ENCODE measurements at places on chromosomes 2 and 18.
A peak's percentile ranks its signal among the peaks of the same experiment; 100 is the strongest.

GRCh38 chr2:221689140-221689539 lies 117.0 kb upstream of the EPHA4 start:
- DNase-seq: no peak

- DNase-seq: no peak
These were observed 32.3 kb downstream of the UBXN4 start for GRCh38 chr2:135773917-135774316.

GRCh38 chr2:156896294-156896693 lies 361.2 kb upstream of the GALNT5 start:
- DNase-seq: no peak

DNA sequence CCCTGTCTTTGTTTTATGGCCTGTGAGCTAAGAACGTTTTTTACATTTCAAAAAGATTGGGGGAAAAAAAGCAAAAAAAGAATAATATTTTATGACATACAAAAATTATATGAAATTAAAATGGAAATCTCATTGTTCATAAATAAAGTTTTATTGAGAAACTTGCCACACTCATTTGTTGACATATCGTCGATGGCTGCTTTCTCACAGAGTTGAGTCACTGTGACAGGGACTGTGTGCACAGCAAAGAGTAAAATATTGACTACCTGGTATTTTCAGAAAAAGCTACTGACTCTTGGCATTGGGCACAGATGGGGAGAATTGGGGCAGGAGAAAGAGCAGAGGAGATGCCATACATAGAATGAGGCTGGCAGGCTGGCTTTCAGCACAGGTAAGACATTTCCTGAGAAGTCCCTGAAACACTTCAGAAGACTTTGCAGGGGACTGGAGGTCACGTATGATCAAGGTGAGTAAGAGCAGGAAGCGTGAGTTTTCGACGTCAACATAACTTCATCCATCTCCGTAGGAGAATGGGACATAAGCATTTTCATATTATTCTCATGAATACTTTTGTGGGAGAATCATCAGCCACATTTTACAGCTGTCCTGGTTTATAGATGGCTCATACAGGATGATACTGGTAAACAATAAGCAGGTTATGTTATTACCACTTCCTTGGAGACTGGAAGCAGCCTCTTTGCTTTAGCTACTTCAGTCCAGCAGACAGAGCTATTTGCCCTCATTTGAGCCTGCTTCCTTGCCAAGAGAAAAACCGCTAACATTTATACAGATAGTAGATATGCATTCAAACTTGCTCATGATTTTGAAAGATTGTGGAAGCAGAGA lies 32.5 kb upstream of the PUM2 start:
- no peak for DNase-seq

GRCh38 chr2:69177785-69178636 lies 165.0 kb downstream of the ANTXR1 start:
- DNase-seq: peak; percentile 98

DNA sequence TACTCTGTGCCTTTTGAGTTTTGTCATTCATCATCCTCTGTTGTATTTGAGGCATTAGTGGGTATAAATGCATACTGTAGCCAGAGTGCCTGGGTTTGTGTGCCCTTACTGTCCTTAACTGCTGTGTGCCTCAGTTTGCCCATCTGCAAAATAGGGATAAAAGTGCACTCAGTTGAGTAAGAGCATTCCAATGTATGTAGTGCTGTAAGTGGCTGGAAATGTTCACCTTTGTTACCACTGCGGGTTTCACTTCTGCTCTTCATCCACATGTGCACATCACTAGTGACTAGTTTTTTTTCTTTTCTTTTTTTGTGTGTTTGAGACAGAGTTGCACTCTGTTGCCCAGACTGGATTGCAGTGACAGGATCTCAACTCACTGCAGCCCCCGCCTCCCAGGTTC lies 39.9 kb downstream of the PLEKHB2 start:
- DNase-seq: no peak

- DNase-seq: no peak
These were observed 15.7 kb upstream of the NT5C1B start for GRCh38 chr2:18605115-18605514.

DNA sequence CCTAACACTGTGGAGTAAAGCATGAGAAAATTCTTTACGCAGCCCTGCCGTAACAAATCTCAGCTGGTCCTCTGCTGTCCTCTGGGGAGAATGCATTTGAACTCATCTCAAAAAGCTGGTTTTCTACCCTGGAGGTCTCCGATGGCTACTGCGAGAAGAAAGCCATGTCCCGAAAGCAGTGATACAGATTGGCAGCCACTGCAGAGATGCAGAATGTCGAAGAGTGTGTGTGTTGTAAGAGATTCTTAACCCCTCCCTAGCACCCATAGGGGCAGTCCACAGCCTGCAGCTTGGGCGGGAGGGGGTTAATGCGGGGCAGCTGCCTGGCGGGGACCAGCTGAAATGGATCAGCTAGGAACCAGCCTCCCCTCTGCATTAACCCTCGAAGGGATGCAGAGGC lies 235.9 kb downstream of the ZNF516 start:
- DNase-seq: no peak

- no peak for DNase-seq
These were observed 114.2 kb downstream of the FHOD3 start for GRCh38 chr18:36411745-36412168.

- DNase-seq: peak; percentile 12
These were observed 14.8 kb upstream of the C2orf66 start for GRCh38 chr2:196823750-196824522.

GRCh38 chr18:79912409-79912991 lies 39.0 kb downstream of the SLC66A2 start:
- no peak for DNase-seq

DNA sequence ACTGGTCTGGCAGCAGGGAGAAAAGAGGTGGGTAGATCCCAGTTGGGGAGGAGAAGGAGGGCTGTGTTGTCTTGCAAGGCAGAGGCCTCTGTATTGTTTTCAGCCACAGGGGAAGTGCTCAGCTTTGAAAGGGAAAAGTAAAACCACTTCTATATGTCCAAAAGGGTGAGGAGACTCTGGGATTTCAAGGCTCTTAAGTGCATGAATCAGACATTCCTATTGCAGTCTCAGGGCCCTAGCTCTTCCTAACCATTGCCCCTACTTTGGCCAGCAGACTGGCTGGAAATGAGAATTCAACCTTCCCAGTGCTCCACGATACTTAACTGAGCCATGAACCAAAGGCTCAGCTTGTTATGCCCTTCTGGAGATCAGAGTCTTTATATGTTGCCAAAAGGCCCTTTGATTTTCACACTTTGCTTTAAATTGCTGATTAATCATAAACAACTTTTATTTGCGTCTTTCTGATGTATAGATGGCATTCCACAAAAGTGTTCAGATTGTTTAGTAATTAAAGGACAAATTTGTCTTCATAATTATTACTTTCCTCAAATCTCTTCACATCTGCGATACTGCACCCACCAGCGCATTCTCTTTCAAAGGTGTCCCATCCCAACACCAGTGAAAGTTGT lies 313.8 kb upstream of the MMADHC start:
- DNase-seq: no peak

DNA sequence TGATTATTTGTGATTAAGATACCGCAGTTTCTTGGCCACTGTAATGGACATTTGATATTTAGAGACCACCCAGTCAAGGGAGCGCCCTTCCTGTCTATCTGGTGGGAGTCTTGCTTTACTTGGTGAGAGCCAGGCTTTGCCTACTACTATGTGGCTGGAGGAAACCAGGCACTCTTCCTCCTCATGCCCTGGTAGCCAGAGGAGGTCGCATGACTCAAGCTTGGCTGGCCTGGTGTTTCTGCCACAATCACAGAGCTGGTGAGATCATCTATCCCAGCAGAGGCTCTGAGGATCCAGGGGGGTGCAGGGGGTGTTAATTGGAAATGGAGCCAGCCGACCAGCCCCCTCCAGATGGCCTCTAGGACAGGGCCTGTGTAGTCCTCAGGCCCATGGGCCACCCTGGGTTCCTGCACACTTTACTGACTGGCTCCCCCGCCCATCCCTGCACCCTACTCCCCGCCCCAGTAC lies 46.8 kb upstream of the BIN1 start:
- peak; percentile 43 for DNase-seq

DNA sequence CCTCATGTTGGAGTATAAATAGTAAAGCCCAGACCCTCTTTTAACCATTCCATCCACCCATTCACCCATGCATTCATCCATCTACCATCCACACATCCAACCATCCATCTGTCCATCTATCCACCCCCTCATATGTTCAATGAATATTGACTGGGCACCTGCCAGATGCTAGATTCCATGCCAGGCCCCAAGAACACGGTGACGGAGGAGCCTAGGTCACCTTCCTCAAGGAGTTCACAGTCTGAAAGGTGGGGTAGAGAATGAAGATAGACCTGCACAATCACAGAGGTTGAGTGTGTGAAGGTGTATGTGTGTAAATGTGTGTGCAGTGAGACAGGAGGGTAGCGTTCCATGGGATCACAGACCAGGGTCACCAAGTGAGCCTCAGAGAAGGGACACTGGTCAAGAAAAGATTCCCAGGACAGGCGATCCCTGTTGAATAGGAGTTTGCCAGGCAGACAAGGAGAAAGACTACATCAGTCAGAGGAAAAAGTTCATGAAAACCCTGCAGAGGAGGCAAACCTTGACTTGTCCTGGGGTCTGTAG lies 287.2 kb downstream of the CYP26B1 start:
- DNase-seq: no peak

- no peak for DNase-seq
These were observed 131.5 kb downstream of the CAPN13 start for GRCh38 chr2:30675758-30676157.

DNA sequence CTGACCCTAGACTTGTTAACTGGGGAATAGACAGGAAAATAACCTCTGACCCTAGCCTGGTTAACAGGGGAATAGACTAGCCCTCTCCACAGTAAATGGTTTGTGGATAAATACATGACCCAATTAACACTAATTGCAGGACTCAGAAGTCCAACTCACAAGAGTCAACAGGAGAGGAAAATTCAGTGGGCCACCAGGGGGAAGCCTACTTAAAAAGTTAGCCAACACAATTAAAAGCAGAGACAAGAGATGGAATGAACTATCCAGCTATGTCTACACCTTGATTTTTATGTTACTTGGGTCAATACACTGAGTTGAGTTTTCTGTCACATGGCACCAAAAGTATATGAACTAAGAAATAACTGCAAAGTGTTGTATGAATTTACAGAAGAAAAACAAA lies 158.8 kb upstream of the SLC39A10 start:
- DNase-seq: peak; percentile 51

- DNase-seq: no peak
These were observed 106.1 kb downstream of the FAM210A start for GRCh38 chr18:13620206-13620672.

- no peak for DNase-seq
These were observed 182.7 kb downstream of the UXS1 start for GRCh38 chr2:106011380-106011779.

GRCh38 chr2:122634256-122634655 lies 878.8 kb downstream of the TSN start:
- no peak for DNase-seq

DNA sequence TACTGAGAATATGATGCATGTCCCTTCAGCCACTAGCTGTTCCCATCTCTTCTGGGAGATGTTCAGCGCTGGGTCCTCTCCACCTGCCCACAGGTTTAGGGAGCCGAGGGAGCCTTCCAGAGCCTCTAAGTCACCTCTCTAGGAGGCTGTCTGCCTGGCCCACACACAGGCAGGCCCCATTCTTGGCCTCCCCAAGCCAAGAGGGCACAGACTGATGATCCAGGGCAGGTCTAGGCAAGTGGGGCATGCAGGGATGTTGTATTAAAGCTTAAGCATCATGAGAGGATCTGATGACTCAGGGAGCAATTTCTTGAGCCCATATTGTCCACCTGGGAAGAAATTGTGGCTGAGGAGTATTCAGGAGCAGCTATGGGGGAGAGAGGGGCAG lies 19.9 kb downstream of the TMSB10 start:
- no peak for DNase-seq

GRCh38 chr2:233258211-233258610 lies 6.7 kb downstream of the ATG16L1 start:
- DNase-seq: no peak

DNA sequence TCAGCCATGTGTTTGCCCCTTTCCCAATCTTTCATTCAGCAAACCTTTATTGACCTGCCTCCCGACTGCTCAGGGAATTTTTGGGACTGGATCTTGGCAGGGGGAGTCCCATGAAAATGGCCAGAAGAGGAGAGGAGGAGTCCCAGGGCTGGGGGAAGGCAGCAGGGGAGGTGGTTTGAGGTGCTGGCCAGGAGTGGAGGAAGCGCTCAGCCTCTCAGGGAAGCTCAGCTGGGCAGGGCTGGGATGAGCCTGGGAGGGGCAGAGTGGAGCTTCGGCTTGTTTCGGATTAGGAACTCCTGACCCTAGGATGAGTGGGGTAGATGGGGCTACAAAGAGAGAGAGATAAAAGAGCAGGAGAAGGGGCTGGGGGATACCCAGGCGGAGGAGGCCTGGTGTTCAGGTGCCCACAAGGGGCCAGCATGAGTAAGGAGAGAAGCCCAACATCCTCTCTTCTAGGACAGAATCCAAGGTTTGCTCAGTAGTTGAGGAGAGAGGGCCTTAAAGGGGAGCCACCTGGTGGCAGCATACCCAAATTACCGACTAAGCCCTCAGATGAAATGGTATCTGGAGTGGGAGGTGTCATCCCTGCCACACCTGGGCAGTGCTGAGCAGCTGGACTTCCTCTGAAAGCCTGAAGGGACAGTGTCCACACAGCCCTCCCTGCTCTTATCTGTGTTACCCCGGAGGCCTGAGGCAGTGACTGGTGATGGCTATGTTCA lies 91.1 kb downstream of the INHBB start:
- peak; percentile 70 for DNase-seq

DNA sequence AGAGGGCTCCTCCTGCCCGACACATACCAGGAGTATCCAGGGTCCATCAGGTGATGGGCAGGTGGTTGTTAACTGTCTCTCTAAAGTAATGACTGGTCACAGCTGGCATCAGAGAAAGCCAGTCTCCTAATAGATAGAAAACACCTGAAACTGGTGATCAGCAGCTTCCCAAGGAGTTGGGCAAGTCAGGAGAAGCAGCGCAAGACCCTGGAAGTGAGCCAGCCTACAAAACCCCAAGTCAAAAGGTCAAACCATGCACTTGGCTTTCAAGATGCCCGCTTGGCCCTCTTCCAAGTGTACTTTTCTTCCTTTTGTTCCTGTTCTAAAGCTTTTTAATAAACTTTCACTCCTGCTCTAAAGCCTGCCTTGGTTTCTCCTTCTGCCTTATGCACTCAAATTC lies 815.2 kb downstream of the DCDC2C start:
- DNase-seq: no peak

DNA sequence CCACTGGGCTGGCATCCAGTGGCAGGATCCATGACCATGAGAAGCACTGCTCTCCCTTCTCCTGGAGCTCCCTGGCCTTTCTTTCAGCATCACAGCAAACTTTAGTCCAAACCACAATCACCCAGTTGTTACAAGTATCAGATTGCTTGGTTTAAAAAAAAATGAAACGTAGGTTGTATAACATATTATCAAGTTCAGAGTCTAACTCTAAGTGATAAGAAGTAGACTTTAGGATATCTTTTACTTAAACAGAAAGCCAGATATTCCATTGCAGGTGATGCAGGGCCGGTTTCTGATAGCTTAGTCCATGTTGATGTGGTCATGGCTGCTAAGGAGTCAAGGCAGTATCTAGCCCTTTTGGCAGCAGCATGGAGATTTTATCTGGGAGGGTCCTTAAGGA lies 24.5 kb downstream of the SLC14A1 start:
- no peak for DNase-seq

Measured in suppressor macrophage (primary cell).